ENCODE measurements at places on chromosomes 7 and 10.

DNA sequence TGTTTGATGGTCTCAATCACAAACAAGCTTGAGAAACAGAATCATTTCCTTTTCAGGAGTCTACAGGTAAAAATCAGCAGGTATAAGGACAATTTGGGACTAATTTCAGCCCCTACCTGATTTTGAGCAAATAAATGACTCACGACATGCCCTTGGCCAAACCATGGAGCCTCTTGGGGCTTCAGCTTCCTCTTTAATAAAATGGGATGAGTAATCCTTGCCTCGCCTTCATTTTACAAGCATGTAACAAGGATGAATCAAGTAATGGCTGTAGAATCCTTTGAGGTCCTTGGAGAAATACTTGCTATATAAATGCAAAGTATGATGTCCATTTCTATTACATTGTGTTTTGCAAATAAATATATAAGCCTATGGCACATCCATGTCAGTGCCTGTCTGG, 212.8 kb upstream of the PODXL start:
- no peak for DNase-seq

DNA sequence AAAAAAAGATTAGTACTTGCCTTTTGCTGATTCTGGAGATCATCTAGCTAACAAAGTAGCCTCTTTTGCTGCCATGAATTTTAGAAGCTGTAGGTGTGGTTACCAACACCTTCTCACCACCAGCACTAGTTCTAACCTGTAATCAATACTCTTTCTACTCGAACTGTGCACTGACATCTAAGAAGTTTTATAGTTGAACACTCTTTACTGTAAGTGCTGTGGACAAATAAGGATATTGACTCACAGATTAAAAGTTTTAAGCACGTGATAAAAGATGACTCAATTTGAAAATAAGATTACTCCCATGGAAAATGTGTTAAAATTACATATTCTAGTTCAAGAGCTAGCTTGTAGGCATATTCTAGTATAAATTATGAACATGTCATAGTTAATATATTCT, 89.9 kb downstream of the REEP3 start:
- DNase-seq, result no peak

DNA sequence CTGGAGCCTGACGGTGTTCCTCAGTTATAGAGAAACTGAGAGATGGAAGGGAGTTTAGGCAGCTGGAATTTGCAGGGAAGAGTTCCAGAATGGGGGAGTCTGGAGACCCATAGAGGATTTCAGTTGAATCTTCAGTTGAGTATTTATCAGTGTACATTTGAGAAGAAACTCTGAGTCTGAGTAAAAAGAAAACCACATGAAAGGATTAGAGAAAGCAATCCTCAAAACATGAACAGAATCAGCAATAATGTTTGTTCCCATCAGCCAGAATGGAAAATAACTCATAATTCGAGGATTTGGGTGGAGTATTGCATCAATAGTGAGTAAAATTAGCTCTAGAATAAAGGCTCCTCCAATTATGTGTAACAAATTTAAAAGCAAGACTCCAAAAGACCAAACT, 130.0 kb upstream of the AHR start:
- DNase-seq, result no peak

GRCh38 chr7:14751461-14751860, 151.1 kb downstream of the DGKB start:
- no peak for DNase-seq

DNA sequence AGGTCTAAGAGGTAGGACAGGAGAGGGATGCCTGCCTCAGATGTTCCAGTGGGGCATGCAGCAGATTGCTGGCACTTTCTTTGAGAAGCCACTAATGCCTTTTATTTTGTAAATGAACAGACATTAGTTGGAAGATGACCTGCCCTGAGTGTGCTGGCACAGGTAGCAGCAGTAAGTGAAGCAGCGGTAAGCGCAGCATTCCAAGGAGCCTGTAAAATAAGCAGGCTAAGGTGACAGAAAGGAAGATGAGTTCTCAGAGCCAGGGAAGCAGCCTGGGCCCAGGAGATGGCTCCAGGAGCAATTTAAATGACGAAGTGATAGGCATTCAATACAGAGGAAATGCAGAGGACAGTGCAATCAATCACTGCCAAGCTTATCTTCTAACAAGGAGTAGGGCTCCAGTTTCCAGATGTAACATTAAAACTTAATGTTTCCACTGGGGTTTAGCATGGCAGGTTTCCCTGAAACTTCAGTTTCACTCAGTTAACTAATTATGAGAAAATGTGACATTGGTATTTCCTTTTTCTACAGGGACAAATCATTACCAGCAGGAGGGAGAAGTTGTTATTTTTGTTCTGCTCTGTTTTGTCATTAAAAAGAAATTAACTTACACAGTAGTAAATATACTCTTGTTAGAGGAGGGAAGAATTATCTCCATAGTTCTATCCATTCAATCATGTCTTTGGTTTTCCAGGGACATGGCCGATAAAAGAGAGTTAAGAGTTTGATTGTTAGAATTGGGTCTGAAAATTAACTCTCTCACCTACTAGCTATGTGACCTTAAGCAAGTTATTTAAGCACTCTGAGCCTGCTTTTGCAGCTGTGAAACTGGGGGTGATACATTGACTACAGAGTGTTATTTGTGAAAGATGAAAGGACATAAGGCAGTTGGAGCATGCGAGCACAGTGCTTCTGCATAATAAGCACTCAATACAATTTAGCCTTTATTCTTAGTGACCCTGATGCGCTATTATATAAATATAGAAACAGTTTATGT, 96.6 kb upstream of the PTN start:
- no peak for DNase-seq

- no peak for DNase-seq
Observed at GRCh38 chr10:130422366-130423324, 286.5 kb downstream of the GLRX3 start.

DNA sequence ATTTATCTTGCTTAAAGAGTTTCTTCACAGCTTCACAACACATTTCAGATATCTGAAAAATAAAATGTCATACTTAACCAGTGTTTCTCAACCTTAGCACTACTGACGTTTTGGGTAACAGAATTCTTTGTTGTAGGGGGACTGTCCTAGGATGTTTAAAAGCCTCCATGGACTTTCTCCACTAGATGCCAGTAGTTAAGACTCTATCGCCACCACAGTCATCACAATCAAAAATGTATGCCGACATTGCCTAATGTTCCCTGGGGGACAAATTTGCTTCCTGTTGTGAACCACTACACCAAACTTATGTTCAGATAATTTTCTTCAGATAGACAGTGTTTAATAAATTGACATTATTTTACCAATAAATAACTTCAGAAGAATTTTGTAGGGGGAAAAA, 13.4 kb downstream of the NOC3L start:
- DNase-seq, result no peak

GRCh38 chr7:32164341-32164996, 94.3 kb upstream of the PDE1C start:
- no peak for DNase-seq

- no peak for DNase-seq
Observed at GRCh38 chr10:35924759-35925158, 282.7 kb upstream of the FZD8 start.

- DNase-seq, result no peak
Observed at GRCh38 chr10:28266449-28267224, 36.2 kb downstream of the MPP7 start.

- DNase-seq, result no peak
Observed at GRCh38 chr10:88129013-88129412, 265.6 kb downstream of the PTEN start.

DNA sequence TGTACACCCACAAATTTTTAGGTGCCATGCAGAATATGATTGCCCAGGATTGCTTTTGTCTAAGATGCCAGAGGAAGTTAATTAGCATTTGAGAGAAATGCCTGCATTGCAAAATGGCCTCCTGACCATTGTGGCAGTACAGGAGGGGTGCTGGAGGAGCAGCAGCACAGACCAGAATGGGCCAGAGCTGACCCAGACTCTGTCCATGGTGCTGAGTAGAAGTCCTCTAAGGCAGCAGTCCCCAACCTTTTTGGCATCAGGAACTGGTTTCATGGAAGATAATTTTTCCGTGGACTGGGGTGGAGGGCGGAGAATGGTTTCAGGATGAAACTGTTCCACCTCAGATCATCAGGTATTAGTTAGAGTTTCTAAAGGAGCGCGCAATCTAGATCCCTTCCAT, 217.8 kb upstream of the AGK start:
- no peak for DNase-seq

GRCh38 chr7:91169830-91170191, 94.4 kb upstream of the FZD1 start:
- no peak for DNase-seq

DNA sequence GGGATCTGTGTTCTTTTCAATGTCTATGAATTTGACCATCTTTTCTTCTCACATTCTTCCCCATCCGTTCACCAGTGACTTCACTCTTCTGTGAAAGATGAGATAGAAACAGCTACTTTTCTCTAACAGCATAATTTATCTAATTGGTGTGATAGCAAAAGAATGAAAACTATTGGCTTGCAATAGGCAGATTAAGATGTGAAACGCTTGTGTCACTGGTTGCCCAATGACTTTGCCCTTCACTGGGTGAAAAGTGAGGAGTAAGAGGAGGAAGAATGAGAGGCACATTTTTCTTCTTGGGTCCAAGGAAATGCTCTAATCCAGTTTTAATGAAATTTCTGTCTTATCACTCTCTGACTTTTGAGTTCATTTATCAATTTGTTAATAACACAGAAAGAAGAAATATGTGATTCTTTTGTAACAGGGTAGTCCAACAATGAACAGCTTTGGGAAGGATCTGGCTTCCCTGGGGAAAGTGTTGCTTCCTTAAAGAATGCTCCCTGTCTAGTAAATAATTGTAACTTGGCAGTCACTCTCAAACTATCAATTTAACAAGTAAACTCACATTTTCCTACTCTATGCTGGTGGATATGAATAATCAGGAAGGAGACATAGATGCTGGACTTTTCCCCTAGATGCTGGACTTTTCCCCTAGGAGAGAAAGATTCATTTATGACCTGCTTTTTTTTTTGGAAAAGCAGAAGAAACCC, 35.1 kb downstream of the BET1 start:
- no peak for DNase-seq

- no peak for DNase-seq
Observed at GRCh38 chr7:122298618-122299017, 5.9 kb downstream of the FEZF1 start.

GRCh38 chr7:147412109-147412508, 1178.5 kb upstream of the C7orf33 start:
- DNase-seq, result no peak

GRCh38 chr7:103119791-103120291, 29.1 kb downstream of the NAPEPLD start:
- no peak for DNase-seq

GRCh38 chr7:35874886-35875285, 74.0 kb downstream of the SEPTIN7 start:
- no peak for DNase-seq

- DNase-seq, result no peak
Observed at GRCh38 chr10:29326886-29327745, 38.2 kb downstream of the LYZL1 start.

DNA sequence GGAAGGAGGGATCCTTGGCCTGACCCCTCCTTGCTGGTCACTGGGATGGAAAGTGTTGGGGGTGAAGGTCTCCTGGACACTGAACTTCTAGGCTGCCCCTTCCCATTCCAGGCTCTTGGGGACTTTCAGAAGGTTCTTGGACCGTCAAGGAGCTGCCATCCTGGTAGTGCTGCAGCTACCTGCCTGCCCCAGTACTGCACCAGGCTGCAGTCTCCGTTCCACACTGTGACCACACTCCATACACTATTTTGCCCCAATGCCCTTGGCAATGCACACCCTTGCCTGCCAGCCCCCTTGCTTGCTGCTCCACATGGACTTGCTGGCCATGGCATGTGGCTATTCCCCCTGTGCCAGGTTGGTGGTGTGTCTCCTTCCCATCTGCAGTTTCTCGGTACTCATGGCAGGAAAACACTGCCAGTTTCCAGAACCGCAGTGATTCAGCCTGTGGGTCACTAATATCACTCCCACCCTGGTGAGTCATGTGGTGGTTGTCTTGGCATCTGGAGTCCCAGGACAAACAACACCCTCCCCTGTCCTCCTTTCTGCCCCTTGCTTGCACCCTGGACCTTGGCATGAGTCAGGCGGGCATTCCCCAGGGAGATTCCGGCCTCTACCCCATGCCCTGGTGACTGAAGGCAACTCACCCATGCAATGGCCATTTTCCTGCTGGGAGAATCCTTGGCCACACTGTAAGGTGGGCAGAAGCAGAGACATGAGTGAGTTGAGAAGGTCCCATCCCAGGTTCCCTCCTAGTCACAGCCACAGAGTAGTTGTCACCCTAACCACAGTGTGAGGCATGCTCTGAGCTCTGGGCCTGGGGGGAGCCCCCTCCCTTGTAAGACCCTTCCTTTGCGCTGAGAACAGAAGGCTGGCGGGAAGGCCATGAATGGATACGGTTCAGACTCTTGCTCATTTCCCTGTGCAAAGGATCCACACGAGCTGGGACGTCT, 32.8 kb downstream of the GOLGA7B start:
- DNase-seq, result no peak

DNA sequence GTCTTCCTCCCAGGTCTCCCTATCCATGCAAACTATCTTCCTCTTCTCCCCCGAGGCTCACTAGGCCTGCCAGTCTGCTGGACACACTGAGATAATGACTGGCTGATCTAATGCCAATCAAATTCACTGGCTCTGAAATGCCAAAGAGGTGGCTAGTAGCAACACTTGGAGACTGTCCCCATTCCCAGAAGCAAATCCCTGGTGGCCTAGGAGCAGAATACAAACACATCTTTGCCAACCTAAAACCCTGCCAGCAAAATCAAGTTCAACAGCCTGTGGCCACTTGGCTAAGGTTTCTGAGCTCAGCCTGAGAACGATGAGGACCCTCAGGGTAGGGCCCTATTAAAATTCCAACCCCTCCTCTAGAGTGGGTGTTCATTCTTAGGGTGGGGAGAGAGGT, 46.6 kb downstream of the SH3PXD2A start:
- no peak for DNase-seq

- no peak for DNase-seq
Observed at GRCh38 chr7:36598054-36598674, 126.1 kb downstream of the AOAH start.

All from esophagus squamous epithelium (tissue), 5 donors.